ENCODE measurements at places on chromosomes 6 and 20.

DNA sequence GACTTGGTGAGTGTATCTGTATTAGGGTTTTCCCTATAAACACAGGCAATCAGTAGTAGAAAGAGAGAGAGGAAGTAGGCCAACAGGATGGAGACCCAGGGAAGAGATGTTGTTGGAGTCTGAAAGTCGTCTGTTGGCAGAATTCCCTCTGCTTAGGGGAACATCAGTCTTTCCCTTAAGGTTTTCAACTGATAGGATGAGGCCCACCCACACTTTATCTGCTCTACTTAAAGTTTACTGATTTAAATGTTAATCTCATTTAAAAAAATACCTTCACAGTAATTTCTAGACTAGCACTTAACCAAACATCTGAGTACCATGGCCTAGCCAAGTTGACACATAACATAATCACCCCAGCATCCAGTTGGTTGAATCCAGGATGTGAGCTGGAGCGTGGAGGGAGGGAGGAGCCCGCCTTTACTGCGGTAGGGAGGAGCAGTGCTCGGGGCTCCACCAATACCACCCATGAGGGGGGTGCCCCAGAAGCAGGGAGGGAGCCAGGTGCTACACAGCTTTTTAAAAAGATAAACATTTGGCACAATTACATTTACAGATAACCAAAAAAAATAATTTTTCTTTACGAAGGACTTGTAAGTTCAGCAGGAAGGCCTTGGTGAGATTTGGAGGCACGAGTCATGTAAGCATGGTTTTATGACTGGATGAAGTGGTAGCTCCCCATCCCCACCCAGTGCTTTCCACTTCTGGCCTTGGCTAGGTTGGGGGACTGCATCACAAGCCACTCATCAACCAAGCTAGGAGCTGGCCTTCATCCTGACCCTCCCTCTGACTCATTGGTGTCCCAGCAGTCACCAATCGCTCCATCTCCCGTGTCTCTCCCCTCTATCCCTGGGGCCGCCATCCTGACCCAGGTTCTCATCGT is 18.4 kb upstream of the SNX9 start:
- no peak for DNase-seq

DNA sequence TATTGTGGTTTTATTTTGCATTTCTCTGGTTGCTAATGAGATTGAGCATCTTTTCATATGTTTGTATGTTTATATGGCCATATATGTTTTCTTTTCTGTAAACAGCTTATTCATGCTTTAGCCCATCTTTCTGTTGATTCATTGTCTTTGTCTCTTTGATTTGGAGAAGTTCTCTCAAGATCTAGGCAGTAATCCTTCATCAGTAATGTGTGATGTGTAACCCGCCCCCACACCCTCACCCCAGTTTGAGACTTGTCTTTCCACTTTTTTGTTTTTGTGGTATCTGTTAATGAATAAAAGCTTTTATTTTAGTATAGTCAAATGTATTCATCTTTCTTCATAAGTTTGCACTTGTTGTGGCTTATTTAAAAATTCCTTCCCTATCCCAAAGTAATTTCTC is 26.0 kb downstream of the ZC3H12D start:
- DNase-seq: no peak

DNA sequence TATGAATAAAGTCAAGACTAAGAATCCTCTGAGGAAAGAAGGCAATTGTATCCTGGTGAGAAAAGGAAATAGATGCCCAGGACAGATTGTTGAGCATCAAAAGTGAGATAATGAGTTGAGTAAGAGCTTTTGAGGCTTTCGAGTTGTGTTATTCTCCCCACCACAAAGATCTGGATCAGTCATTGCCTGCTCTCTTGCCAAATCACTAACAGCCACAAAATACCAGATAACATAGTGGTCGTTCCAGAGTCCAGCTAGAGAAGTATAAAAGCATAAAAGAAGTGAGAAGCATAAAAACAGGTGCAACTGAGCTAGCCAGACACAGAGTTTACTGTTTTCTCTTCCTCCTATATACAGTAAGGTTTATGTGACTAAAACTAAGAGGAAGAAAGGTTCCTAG is 4.9 kb downstream of the SPINT4 start:
- DNase-seq: no peak

DNA sequence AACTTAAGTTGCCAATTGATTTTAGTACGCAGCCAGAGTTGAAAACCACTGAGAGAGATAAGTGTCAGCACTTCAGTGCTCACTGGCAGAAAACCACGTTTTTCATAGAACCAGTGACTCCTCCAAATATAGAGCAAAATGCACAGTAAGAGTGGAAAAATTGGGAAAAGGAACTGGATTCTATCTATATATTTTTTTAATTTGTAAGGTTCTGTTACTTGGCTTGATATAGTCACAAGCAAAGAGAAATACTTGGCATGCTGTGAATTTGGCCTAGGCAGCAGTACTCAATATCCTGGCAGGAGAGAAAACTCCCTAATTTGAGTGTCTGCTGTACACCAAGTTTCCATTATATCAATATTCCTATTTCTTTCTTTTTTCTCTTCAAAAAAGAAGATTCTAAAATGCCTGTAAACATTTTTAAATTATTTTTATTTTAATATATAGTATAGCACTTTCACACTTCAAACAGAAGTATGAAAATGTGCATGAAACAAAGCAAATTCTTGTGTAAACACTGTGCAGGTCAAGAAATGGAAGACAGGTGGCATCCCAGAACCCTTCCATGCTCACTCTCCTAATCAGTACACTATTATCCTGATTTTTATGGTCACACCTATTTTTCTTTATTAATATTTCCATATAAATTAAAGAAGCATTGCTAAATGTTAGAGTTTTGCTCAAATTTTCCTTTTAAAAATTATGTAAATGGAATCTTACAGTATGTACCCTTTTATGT is 561.8 kb upstream of the RNF217 start:
- DNase-seq: no peak

- DNase-seq: no peak
Observed at GRCh38 chr6:138863321-138863720, 67.4 kb downstream of the ECT2L start.

GRCh38 chr6:103079867-103080266 is 1686.4 kb downstream of the GRIK2 start:
- no peak for DNase-seq

DNA sequence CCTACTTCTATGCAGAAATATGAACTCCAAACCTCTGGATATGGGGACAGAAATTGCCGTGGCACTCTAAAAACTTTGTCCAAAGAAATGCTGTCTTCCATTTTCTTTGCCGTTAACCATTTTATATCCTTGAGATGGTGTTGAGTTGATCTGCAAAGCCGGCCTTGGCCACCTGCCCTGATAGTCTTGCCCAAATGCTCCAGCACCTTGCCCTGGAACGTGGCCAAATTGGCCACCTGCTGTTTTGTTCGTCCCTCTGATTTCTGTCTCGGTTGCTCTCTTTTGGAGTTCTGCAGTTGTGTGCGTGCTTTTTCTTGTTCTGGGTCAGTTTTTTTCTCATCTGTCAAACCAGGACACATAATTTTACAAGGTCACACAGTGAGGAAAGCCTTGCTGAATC is 239.7 kb upstream of the GMDS start:
- no peak for DNase-seq
